ENCODE measurements at places on chromosomes 3 and 15. TPM values are rescaled to one million over a fixed set of nuclear protein-coding genes. Genes with fewer than 3 reads are reported as not detected.

GOLGA8T gene
- 1.5 TPM for total RNA-seq

HGD gene
- total RNA-seq = not detected

CISH gene
- total RNA-seq = 1.9 TPM

PLAAT1 gene
- total RNA-seq = 3.4 TPM

DNA sequence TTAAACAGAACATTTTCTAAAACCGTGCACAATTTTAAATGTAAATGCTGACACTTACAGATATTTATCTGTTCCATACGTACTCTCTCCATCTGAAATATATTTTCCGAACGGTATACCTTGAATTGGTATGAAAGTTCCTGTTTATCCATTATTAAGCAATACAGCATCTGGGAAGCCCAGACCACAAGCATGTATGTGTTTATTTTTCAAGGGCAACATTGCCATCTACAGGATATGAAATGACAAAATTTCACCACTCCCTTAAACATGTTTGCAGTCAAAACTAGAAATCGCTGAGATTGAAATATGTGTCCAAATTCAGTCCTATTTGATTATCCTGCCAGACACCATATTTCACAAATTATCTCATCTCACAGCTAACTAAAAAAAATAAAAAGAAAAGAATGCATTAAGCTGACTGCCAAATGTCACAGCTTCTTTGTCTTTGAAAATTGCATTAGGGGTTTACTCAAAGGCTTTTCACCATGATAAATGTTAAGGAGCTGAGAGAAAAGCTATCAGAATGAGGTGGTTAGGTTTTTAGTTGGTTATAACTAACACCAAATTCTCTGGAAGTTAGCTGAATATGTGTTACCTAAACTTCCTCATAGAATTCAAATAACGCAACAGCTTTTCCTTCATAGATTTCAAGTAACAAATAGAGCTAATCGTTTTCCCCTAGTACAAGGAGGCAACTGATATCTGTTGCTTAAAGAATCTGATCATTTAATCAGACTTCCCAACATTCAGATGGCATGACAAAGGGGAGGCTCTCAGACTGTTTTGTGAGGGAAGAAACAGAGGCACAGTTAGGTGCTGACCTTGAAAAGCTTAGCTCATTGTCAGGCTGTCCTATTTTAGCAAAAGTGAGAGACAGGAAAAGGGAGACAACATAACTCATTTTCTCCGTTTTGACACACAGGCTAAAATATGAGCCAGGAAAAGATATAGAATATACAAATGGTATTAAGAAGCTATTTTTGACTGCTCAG is 533.1 kb downstream of the TBL1XR1 start:
- DNase-seq = no peak

DNA sequence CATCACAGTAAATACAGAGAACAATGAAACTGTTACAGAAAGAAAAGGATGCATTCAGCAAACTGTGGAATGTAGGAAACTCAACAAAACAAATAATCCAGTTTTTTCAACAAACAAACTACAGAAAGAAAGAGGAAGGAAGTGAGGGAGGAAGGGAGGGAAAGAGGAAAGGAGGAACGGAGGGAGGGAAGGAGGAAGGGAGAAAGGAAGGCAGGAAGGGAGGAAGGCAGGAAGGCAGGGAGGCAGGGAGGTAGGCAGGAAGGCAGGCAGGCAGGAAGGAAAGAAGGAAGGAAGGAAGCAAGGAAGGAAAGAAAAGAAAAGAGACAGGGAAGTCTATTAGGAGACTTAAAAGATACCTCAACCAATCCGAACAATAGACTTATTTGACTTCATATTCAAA is 135.7 kb downstream of the EFHB start:
- no peak for DNase-seq

DNA sequence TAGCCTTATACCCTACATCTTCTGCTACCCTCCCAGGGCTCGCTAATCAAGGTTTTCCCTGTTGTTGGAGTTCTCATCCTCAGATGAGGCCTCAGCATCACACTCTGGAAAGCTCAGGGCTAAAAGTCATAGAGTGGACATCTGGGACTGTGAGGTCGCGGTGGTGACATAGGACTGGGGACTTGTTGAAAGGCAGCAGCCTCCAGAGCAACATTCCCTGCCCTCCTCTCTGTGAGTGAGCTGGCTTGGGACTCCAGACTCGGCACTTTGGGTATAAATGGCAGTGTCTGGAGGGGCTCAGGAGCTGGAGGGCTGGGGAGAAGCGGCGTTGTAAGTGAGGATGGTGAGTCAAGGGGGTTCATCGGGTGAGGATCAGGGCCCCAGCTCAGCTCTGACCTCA is 2.7 kb downstream of the CA12 start:
- no peak for DNase-seq

DNA sequence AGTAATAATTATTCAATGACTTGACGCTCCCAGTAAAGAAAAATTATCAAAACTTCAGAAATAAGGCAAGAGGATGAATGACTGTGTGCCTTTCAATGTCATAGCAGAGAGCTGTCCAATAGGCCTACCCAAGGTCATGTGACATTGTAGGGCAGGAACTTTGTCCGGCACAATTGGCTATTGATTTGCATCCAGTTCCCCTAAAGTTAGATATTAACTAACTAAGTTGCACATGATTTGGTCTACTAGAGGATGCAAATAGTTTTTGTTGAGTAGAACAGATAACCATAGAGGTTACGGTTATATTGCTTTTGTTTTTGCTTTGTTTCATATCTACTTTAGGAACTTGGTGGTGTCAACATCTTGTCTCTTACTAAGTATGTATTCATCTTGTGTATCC is 127.9 kb upstream of the PFN2 start:
- no peak for DNase-seq

- DNase-seq = no peak
Measured at GRCh38 chr3:159884661-159885402, 103.8 kb upstream of the IL12A start.

- DNase-seq = no peak
Measured at GRCh38 chr3:185341616-185342458, 21.1 kb upstream of the MAP3K13 start.

DNA sequence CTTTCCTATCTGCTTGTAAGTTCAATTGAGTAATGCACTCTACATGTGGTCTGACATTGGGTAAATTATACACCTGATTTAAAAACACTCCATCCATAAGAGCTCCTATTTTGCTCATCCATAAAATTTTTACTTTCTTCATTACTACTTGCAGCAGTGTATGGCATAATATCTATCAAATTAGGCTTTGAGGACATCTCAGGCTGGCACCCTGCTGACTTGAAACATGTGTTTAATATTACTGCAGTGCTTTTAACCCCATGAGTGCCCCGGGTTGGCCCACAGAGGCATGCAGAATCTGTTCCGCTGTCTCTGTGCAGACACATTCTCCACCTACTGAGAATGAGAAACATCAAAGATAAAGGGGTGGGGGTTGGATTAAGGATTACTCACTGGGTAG is 249.9 kb upstream of the DNAJC19 start:
- DNase-seq = no peak

DNA sequence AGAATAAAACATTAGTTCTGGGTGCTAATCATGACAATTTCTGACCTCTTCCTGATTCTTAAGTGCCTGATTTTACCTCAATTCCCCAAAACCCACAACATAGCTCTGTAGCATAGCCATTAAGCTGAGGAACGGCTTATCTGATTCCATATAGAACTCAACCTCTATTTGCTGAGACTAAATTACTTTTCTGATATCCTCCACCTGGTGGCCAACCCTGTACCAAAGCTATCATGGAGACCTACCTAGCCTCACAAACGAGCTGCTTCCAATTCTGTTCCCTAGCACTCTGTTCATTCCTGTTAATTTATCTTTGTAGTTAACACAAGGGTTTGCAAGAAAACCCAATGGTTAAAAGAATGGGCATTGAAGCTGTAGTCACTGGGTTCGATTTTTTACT is 245.2 kb downstream of the PLOD2 start:
- DNase-seq = no peak

GRCh38 chr3:194126790-194127189 is 9.2 kb upstream of the HES1 start:
- DNase-seq = no peak

- no peak for DNase-seq
Measured at GRCh38 chr3:48267782-48268181, 26.9 kb downstream of the ZNF589 start.

DNA sequence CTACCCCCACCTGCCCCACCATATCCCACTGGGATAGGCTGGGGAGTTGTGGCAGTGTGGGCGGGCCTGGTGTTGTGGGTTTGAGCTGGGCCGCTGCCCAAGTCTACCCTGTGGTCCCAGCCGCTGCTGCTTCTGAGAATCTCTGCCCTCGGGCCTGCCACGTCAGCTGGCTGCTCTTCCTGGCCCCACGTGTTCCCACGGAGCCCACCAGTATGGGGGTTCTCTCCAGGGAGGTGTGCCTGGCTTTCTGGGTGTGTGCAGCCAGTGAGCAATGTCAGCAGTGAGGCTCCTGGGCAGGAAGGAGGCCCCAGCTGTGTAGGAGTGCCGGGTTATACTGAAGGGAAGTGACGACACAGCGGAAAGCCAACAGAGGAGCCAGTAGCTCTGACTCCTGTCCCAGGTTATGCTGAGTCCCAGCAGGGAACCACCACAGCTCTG is 10.5 kb downstream of the GNAI2 start:
- no peak for DNase-seq

DNA sequence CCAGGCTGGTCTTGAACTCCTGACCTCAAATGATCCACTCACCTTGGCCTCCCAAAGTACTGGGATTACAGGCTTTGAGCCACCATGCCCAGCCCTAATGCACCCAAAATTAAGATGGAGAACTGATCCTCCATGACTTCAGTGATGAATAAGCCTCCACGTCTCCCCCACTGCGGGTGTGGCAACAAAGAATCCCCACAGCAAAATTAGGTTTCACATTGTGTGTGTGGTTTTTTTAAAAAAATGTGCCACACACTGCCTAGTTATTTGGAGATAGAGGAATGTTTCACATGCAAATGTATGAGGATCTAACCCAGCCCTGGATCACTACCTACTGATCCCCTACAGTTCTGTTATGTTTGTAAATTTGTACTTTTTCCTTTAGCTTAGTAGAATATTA is 17.3 kb downstream of the HDAC11 start:
- DNase-seq = no peak

DNA sequence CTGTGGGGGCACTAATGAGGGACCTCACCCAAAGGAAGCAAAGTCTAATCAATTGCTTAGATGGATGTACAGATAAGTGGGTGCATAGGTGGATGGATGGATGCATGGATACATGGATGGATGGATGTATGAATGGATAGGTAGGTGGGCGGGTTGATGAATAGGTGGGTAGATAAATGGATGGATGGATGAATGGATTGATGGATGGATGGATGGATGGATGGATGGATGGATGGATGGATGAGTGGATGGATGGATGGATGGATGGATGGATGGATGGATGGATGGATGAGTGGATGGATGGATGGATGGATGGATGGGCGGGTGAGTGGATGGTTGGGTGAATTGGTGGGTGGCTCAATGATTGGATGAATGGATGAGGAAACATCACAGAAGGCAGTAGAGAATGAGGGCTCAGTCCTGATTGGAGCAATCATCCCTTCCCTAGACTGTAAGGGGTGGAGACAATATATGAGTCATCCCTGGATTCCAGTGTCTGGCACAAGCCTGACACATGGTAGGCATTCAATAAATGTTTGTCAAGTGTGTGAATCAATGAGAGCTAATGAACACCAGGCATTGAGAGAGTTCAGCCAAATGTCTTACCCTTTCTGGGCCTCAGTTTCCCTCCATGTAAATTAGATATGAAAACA is 40.4 kb upstream of the PXYLP1 start:
- DNase-seq = no peak

GRCh38 chr15:66729331-66729951 is 27.4 kb downstream of the SMAD6 start:
- no peak for DNase-seq

- DNase-seq = no peak
Measured at GRCh38 chr15:69163141-69163669, 2.8 kb downstream of the GLCE start.

DNA sequence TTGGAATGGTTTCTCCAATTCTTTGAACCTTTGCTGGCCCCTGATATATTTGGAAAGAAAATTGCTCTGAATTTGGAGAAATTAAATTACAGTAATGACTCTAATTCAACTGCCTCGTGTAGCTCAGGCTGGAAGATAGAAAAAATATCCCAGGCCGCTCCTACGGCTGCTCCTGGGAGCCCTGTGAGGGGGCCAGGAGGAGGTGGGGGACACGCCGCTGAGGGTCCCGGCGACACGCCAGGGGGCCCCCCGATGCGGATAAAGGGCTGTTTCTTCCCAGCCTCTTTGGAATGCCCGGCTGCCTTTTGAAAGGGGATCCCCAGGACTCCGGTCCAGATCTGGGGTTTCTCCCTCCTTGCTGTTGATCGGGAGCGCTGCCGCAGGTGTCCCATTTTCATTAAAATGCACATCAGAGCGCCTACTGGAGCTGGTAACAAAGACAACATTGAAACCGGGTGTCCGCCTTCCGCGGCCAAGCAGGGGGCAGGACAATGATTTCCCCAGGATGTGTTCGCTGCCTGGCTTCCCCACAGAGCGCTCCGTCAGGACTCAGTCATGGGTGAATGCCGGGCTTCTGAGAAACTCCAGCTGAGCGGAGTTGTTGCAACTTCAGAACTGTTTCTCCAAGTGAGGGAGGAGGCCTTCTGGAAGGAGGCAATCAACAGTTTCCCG is 200.1 kb upstream of the KBTBD8 start:
- DNase-seq = peak; percentile 77

GRCh38 chr3:181292984-181293383 is 303.4 kb upstream of the DNAJC19 start:
- no peak for DNase-seq

- DNase-seq = no peak
Measured at GRCh38 chr3:180179562-180179961, 142.8 kb upstream of the PEX5L start.

GRCh38 chr15:91624353-91624968 is 229.0 kb upstream of the SLCO3A1 start:
- no peak for DNase-seq

DNA sequence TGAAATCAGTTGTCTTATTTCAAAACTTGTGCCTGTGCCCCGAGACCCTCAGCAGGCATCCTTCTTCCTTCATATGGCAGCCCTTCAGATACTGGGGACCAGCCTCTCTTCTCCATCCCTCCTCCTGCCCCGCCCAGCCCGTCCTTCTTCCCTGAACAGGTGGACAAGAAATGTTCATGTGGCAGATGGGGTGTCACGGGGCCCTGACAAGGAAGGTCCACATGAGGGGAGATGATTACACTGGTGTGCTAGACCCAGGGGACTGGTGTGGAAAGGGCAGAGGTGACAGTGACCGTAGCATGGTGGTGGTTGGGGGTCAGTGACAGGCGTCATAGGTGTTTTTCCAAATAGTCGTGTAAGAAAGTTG is 150.9 kb downstream of the CHDH start:
- no peak for DNase-seq

GRCh38 chr3:61890167-61890566 is 328.8 kb downstream of the PTPRG start:
- DNase-seq = no peak

GRCh38 chr15:63729115-63729884 is 104.4 kb downstream of the HERC1 start:
- DNase-seq = no peak

- no peak for DNase-seq
Measured at GRCh38 chr3:41138146-41138545, 61.2 kb upstream of the CTNNB1 start.
